Thymus (tissue), 14 donors: ENCODE measurements at places on chromosomes 12 and 14.

GRCh38 chr14:36847366-36847765 is 185.7 kb downstream of the PAX9 start:
- no peak for DNase-seq

DNA sequence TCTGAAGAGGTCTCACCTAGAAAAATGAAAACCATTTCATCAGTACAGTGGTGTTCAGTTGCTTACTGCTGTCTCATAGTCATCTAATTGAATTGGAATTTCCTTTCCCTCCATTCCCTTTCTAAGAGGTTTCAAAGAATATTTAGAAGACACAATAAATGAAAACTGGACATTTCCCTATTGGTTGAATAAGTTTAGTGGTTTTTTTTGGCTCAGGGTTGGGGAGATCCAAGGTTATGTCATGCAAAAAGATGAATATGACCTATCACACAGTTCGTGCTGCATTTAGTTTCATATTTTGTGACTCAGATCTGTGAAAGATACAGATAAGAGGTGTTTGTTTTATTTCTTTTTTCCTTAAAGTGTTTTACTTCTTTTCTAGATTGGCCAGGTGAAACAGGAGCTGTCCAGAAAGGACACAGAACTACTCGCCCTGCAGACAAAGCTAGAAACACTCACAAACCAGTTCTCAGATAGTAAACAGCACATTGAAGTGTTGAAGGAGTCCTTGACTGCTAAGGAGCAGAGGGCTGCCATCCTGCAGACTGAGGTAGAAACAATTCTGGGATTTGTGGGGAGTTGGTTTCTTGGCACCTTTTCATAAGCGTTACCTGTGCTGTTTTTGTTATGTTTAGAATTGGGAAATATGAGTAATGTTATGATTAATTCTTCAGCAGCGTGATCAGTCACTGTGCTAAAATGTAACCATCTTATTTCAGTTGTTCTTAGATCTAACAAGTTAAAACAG is 124.6 kb downstream of the ERC1 start:
- no peak for DNase-seq

DNA sequence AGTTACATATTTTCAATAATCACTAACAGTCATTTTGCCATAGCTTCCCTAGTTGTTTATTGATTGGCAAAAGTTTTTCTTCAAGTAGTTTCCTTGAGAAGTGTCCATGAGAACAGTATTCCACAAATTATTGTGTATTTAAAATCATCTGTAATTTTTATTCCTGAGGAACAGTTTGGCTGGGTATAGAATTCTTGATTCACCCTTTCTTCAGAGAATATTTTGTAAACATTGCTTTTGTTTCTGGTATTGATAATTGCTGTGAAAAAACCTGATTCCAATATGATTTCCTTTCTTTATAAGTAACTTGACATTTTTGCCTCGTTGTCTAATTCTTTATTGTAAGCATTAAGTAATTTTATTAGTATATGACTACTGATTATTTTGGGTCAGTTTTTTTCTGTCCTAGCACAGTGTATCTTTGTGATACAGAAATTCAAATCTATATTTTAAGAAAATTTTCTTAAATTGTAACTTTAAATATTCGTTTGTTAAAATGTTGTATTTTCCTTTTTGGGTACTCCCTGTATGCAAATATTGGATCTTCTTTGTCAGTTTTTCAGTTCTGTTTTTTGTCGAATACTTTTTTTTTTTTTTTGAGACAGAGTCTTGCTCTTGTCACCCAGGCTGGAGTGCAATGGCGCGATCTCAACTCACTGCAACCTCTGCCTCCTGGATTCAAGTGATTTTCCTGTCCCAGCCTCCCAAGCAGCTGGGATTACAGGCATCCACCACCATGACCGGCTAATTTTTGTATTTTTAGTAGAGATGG is 162.0 kb upstream of the ATP2B1 start:
- no peak for DNase-seq

- DNase-seq, result no peak
These were observed 34.7 kb downstream of the GPATCH2L start for GRCh38 chr14:76186308-76187027.

- DNase-seq, result no peak
These were observed 39.6 kb downstream of the CCDC88C start for GRCh38 chr14:91377700-91378652.

DNA sequence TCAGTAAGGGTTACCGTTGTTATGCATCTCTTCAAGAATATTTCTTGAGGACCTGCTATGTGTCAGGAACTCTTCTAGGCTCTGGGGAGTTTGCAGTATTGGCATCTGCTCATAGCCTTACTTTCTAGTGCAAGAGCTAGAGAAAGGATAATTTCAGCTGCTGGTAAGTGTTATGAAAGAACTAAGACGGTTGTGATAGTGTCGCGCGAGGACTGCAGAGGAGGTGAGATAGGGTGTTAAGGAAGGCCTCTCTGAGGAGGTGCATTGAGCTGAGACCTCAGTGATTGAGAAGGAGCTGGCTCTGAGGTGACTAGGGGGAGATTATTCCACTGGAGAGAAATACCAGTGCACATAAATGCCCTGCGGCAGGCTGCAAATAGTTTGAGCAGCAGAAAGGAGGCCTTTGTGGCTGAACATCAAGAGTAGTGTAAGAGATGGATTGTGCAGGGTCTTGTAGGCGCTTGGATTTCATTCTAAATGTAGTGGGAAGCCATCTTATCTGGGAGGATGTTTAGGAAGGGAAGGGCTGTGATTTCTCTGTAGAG is 824 bp downstream of the DDX55 start:
- no peak for DNase-seq
